Activated CD4-positive, alpha-beta memory T cell treated with anti-CD3 and anti-CD28 coated beads for 36 hours (primary cell): ENCODE measurements at places on chromosomes 4 and X. TPM values are rescaled to one million over a fixed set of nuclear protein-coding genes. Genes with fewer than 3 reads are reported as not detected.
A peak's percentile ranks its signal among the peaks of the same experiment; 100 is the strongest.

- H3K27me3 ChIP-seq = peaks cover 3% of the 10 kb centered on the region
- H3K4me3 ChIP-seq = no peak overlapping the region
- H3K27ac ChIP-seq = no peak overlapping the region
- H3K4me1 ChIP-seq = no peaks in the 10 kb centered on the region
- no peaks in the 10 kb centered on the region for H3K36me3 ChIP-seq
- DNase-seq = no peak
Measured at GRCh38 chr4:84708406-84709135, 125.6 kb downstream of the CDS1 start.

DNA sequence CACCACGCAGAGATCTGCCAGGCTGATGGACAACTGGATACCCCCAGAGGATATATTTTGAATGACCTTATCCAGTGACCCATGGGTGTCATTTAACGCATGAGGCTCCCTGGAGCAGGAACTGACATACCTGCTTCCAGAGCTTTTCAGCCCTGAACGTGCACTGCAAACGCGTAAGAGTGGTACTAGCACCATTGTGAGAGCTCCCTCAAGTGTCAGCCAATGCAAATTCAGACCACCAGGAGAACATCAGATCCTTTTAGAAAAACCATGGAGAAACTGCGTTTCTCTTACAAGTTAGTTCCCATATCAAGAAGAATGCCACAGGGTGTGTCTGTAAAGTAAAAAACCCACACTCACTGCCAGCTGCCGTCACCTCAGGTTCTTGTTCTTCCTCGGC lies 7.3 kb downstream of the TREX2 start:
- H3K36me3 ChIP-seq = no peaks in the 10 kb centered on the region
- H3K27ac ChIP-seq = no peak overlapping the region
- peaks cover 2% of the 10 kb centered on the region for H3K27me3 ChIP-seq
- H3K4me3 ChIP-seq = no peak overlapping the region
- no peaks in the 10 kb centered on the region for H3K4me1 ChIP-seq

- DNase-seq = no peak
- H3K4me1 ChIP-seq = no peaks in the 10 kb centered on the region
- no peak overlapping the region for H3K27ac ChIP-seq
- no peaks in the 10 kb centered on the region for H3K27me3 ChIP-seq
- no peaks in the 10 kb centered on the region for H3K36me3 ChIP-seq
Measured at GRCh38 chr4:73715659-73716058, 24.7 kb upstream of the CXCL8 start.

GRCh38 chr4:99352602-99353537 lies at the start of gene ADH1C:
ADH1C (minus strand) TSS chr4:99352746; CDS start chr4:99352675, 71 bp downstream.
- H3K4me3 ChIP-seq = no peak within 1 kb of the TSS
- H3K36me3 ChIP-seq = no peaks in the 10 kb centered on the region
- H3K27ac ChIP-seq = no peak within 1 kb of the TSS

DNA sequence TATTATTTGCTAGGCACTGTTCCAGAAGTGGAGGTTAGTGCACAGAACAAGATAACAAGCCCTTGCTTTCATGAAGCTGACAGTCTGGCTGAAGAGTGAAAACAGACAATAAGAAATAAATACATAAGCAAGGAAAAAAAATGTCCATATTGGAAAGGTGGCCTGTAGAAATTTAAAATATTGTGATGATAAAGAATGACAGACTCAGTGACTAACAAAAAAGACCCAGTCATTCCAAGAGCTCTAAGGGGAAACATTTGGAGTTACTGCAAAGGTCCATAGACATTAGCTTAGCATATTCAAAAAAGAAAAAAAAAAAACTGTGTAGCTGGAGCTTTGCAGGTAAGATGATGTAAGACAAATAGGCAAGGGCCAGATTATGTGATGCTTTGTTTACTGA lies 1.0 kb upstream of the ANTXR2 start:
- H3K27me3 ChIP-seq = peaks cover 2% of the 10 kb centered on the region
- peak overlapping the region; percentile 1 for H3K27ac ChIP-seq
- no peak for DNase-seq
- no peak overlapping the region for H3K4me3 ChIP-seq
- peaks cover 6% of the 10 kb centered on the region for H3K36me3 ChIP-seq
- H3K4me1 ChIP-seq = peaks cover 73% of the 10 kb centered on the region

DNA sequence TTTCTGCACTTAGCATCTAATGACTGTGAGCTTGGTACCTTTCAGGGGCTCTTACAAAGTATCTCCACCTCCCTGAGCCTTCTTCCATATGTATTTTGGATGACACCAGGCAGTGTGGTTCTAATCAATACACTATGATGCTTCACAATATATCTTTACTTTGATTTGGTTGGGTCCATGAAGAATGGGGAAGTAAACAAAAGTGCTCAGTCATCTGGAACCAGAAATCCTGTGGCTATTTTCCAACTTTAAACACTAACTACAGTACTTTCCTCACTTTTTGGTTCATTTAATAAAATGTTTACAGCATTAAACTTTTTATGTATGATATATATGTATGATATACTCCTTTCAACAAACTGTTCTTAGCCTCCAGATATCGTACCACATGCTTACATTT lies 216.4 kb upstream of the AFF2 start:
- H3K4me1 ChIP-seq = peaks cover 24% of the 10 kb centered on the region
- H3K27me3 ChIP-seq = no peaks in the 10 kb centered on the region
- no peak for DNase-seq
- H3K27ac ChIP-seq = no peak overlapping the region
- H3K4me3 ChIP-seq = no peak overlapping the region

DNA sequence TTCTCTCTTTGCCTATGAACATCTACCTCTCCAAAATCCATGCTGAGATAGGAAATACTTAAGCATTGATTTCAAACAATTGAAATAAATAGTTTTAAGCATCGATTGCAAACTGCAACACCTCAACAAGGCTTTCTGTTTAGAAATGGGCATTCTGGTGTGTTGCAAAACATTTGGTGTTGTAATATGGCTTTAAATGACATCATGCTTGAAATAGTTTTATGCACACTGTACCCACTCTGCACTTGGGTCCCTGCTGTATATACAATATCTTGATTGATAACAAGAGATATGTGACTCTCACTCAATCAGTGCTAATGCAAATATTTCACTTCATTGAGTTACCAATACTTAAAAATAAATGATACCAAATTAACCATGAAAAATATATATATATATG lies 964.9 kb upstream of the GRIA3 start:
- H3K27ac ChIP-seq = no peak overlapping the region
- peaks cover 8% of the 10 kb centered on the region for H3K27me3 ChIP-seq
- no peak for DNase-seq
- no peaks in the 10 kb centered on the region for H3K36me3 ChIP-seq
- H3K4me1 ChIP-seq = no peaks in the 10 kb centered on the region

GRCh38 chr4:171256223-171256622 lies 557.0 kb upstream of the GALNTL6 start:
- H3K4me1 ChIP-seq = no peaks in the 10 kb centered on the region
- no peaks in the 10 kb centered on the region for H3K36me3 ChIP-seq
- H3K4me3 ChIP-seq = no peak overlapping the region
- no peak for DNase-seq
- no peaks in the 10 kb centered on the region for H3K27me3 ChIP-seq
- no peak overlapping the region for H3K27ac ChIP-seq

DNA sequence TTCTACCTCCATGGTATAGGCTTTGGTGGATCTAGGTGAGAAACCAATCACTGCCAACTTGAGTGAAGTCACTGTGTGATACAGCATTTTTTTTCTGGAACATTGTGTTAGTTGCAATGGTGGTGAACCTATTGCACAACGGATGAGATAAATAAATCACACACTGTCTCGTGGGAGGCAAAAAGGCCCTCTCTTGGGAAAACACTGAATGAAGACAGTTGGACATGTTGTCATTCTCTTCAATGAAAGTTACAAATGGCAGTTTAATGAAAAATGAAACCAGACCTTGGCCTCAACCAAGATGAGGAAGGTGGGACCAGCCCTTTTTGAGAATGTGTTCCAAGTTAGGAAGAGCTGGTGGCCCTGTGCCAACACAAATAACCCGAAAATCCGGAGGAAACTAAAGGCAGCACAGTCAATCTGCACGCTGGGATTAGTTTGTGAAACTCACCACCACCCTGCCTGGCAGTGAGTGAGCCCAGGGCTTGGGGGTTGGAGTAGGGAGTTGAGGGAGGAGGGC lies 5.4 kb upstream of the ADGRG2 start:
- no peaks in the 10 kb centered on the region for H3K4me1 ChIP-seq
- H3K4me3 ChIP-seq = no peak overlapping the region
- no peak for DNase-seq

GRCh38 chrX:37922928-37923327 lies 75.6 kb upstream of the DYNLT3 start:
- peaks cover 1% of the 10 kb centered on the region for H3K27me3 ChIP-seq
- DNase-seq = no peak
- H3K27ac ChIP-seq = no peak overlapping the region
- H3K4me3 ChIP-seq = no peak overlapping the region
- no peaks in the 10 kb centered on the region for H3K36me3 ChIP-seq

DNA sequence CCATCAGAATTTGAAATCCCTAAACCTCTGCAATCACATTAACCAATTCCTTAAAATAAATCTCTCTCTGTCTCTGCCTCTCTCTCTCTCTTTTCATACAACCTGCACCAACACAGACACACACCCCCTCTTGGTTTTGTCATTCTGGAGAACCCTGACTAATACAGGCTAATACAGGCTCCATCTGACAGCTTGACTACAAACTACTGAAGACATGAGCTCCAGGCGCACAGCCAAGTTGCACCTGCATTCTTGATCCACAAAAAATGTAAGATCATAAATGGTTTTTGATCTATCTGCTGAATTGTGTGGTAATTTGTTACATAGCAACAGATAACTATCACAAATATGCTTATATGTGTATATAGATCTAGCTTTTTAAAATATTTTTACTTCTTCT lies 2414.2 kb downstream of the PCDH7 start:
- no peaks in the 10 kb centered on the region for H3K27me3 ChIP-seq
- no peaks in the 10 kb centered on the region for H3K36me3 ChIP-seq
- DNase-seq = no peak
- no peaks in the 10 kb centered on the region for H3K4me1 ChIP-seq

GRCh38 chr4:85889314-85889713 lies 414.4 kb downstream of the ARHGAP24 start:
- H3K27ac ChIP-seq = no peak overlapping the region
- no peak overlapping the region for H3K4me3 ChIP-seq
- no peaks in the 10 kb centered on the region for H3K27me3 ChIP-seq
- H3K4me1 ChIP-seq = no peaks in the 10 kb centered on the region

DNA sequence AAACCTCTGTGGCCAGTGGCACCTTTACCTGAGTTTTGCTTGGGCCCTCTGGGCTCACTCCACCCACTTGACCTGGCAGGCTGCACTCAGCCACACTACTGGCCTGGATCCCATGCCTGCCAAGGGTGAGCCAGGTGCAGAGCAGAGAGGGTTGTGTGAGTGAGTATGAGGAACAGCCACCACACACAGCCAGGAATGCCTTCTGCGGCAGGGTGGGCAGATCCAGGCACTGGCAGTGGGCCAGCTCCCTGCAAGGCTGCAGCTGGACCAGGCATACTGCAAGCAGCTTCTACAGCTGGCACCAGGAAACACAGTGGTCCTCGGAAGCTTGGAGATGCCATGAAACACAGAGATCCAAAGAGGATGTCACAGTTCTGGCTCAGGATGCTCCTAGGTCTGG lies 570.1 kb upstream of the ACTRT1 start:
- no peak for DNase-seq
- H3K27ac ChIP-seq = no peak overlapping the region
- H3K27me3 ChIP-seq = no peaks in the 10 kb centered on the region
- H3K36me3 ChIP-seq = no peaks in the 10 kb centered on the region
- H3K4me3 ChIP-seq = no peak overlapping the region

DNA sequence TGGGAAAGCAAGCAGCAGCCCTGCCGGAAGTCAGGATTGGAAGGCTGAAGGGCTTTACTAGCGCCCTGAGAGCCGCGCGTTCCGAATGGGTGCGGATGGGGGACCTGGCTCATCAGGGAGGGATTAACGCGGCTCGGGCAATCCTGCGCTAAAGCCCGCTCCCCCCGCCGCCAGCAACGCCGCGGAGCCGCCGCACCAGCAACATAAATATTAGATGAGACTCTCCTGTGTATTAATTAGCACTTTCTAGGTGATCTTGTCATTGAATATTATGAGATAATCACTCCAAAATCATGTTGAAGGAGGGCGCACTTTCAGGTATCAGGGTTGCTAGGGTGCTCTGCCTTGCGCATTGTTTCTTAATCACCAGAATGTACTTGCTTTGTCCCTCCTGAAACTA lies 357.2 kb upstream of the FAM241A start:
- H3K36me3 ChIP-seq = no peaks in the 10 kb centered on the region
- no peak overlapping the region for H3K4me3 ChIP-seq
- no peak overlapping the region for H3K27ac ChIP-seq
- no peaks in the 10 kb centered on the region for H3K4me1 ChIP-seq
- H3K27me3 ChIP-seq = no peaks in the 10 kb centered on the region

DNA sequence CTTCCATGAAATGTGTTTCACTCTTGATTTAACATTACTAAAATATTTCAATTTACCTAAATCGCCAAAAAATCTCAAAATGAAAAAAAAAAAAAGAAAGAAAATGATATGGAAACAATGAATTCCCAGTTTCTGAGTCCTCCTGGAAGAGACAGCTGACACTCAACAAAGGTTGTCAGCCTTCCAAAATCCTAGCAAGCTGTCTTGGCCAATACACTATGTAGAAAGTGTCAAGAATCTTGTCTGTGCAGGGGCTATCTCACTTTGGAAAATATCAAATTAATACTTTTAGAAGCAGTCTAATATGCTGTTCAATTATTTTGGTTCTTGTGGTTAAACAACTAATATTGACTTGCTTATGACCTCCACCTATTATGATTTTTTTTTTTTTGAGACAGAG lies 8.7 kb downstream of the DKK2 start:
- H3K4me1 ChIP-seq = no peaks in the 10 kb centered on the region
- no peak overlapping the region for H3K4me3 ChIP-seq
- H3K36me3 ChIP-seq = no peaks in the 10 kb centered on the region
- peaks cover 3% of the 10 kb centered on the region for H3K27me3 ChIP-seq

- H3K27ac ChIP-seq = no peak overlapping the region
- H3K4me3 ChIP-seq = no peak overlapping the region
- DNase-seq = no peak
- no peaks in the 10 kb centered on the region for H3K4me1 ChIP-seq
Measured at GRCh38 chrX:83997781-83998180, 136.8 kb downstream of the CYLC1 start.

GRCh38 chr4:184681916-184682315 lies 32.4 kb downstream of the PRIMPOL start:
- H3K4me1 ChIP-seq = peaks cover 2% of the 10 kb centered on the region
- no peak for DNase-seq
- no peak overlapping the region for H3K4me3 ChIP-seq
- H3K27me3 ChIP-seq = no peaks in the 10 kb centered on the region

- H3K36me3 ChIP-seq = no peaks in the 10 kb centered on the region
- peaks cover 16% of the 10 kb centered on the region for H3K4me1 ChIP-seq
- no peak for DNase-seq
Measured at GRCh38 chrX:15033917-15034316, 160.7 kb downstream of the MOSPD2 start.

The CXXC4 gene
- not detected for total RNA-seq

The TEX11 gene
- not detected for total RNA-seq

The PAGE5 gene
- 0.88 TPM for total RNA-seq

The TMPRSS11E gene
- total RNA-seq = not detected

The CXCL11 gene
- total RNA-seq = not detected

The TMEM185A gene
- total RNA-seq = 10.5 TPM

The IL13RA1 gene
- total RNA-seq = 1.9 TPM

The GSTCD gene
- 15.2 TPM for total RNA-seq

The CSAG2 gene
- 0.88 TPM for total RNA-seq

The CFAP47 gene
- not detected for total RNA-seq
